ENCODE measurements at places on chromosomes 7 and 10.

DNA sequence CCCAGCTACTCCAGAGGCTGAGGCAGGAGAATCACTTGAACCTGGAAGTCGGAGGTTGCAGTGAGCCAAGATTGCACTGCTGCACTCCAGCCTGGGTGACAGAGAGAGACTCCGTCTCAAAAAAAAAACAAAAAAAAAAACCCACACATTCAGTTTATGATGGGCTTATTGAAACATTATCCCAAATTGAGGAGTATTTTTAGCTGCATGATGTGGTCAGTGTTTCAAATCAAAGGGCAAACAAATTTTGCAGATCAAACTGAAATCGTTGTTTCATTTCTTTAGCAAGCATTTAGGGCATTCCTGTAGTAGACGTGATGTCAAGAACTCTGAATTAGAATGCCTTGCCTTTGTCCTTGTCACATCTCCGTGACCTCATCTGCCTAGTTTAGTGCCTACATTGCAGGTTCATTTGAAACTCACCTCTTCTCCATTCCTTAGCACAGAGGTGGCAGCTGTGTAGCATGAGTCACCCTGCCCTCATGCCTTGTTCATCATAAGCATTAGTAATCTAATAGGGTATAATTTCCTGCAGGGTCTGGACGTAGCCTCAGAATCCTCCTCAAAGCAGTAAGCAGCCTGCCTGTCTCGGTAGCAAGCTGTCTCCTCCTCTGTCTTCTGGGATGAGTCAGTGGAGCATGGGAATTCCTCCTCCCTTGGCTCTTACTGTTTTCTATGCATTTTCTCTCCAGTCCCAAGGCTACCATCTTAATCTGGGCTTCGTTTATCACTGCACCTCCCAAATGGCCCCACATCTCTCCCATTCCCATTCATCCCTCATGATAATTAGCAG lies 73.8 kb downstream of the CUL1 start:
- peak; percentile 36 for DNase-seq

GRCh38 chr10:104574838-104575237 lies 66.3 kb upstream of the SORCS3 start:
- no peak for DNase-seq

DNA sequence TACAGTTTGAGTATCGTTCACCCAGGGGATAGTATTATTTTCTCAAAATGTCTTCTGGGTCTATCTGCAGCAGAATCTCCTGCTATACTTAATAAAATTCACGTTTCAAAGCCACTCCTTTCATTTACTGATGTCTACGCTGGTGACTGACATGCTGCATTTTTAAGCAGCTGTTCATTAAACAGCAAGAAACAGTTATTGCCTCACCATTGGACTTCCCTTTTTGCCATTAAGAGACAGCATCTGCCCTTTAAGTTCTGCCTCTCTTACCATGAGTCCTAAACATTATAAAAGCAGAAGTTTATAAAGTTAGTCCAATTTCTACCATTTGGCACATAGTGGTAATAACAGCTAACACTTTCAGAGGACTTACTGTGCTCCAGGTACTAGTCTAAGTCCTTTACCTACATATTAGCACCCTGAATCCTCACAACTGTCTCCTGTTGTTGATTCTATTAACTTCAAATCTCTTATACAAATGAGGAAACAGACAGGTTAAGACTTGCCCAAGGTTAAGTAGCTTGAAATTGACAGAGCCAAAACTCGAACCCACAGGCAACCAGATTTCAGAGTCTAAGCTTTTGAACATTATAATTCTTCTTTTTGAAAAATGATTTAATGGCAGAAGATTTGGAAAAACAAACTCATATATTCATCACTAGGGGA lies 169.5 kb downstream of the SNX13 start:
- DNase-seq: no peak

DNA sequence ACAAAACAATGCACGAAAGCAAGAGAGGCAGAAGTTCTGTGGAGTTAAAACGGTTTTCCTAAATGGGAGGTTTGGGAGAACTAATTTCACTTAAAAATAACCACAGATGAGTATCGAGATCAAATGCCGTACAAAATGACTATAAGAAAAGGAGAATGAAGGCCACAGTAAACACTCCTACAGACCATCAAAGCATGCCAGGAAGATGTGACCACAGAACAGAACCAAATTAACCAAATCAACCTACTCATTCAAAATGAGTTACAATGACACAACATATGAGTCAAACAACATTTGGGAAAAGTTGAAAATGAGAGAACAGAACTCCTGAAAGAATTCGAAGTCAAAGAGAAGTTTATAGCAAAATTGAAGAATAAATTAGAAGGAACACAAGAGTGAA lies 24.3 kb upstream of the DOCK1 start:
- DNase-seq: no peak

DNA sequence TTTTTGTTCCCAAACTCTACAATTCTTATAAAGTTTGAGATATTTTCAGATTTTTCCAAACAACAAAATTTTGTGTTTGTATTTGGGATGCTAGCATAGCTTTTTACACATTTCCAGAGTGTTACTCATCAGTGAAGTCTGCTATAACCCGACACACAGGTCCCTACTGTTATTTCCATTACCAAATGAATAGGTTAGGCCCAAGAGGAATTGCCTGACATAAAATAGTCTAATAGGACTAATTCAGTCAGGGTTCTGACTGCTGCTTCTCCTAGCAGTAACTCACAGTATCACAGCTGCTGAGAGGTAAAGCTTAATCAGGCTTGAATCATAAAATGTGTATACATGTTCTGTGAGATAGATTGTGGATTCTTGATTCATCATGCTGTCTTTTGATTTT lies 49.1 kb upstream of the STRIP2 start:
- no peak for DNase-seq

GRCh38 chr10:29713450-29713849 lies 78.7 kb upstream of the SVIL start:
- DNase-seq: no peak

GRCh38 chr7:157404845-157405481 lies 68.2 kb downstream of the DNAJB6 start:
- no peak for DNase-seq

GRCh38 chr7:82129091-82129490 lies 314.5 kb downstream of the CACNA2D1 start:
- no peak for DNase-seq

DNA sequence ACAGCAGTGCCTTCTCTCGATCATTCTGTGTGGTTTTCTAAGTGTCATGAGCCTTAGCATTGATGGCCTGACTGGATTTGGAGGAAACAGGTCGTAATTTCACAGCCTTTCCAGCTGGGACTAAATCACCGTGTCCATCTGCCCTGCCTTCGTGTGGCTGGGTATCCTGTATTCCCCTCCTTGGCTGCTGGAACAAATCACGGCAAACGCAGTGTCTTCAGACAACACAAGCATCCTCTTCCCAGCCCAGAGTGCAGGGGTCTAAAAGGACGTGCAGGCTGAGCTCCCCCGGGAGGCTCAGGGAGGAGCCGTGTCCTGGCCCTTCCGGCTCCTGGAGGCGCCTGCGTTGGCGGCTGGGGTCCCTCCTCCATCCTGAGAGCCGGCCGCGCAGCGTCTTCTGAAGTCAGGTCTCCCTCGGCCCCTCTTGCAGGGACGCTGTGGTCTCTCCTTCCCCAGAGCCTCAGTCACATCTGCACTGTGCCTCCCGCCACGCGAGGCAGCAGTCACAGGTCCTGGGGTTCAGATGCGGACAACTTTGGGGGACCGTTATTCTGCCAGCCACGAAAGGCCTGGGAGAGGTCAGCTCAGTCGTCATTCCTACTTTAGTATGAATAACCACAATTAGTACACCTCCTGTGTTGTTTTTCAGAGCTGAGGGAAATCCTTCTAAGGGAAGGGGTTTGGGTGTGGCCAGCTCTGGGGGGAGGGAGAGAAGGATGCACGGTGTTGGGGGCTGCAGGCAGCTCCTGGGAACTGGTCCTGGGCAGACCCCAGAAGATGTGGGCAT lies 41.1 kb downstream of the FAM20C start:
- no peak for DNase-seq

- no peak for DNase-seq
Measured at GRCh38 chr10:115063701-115064658, 29.2 kb upstream of the ATRNL1 start.

GRCh38 chr10:71040846-71041605 lies 152.7 kb upstream of the PCBD1 start:
- no peak for DNase-seq

DNA sequence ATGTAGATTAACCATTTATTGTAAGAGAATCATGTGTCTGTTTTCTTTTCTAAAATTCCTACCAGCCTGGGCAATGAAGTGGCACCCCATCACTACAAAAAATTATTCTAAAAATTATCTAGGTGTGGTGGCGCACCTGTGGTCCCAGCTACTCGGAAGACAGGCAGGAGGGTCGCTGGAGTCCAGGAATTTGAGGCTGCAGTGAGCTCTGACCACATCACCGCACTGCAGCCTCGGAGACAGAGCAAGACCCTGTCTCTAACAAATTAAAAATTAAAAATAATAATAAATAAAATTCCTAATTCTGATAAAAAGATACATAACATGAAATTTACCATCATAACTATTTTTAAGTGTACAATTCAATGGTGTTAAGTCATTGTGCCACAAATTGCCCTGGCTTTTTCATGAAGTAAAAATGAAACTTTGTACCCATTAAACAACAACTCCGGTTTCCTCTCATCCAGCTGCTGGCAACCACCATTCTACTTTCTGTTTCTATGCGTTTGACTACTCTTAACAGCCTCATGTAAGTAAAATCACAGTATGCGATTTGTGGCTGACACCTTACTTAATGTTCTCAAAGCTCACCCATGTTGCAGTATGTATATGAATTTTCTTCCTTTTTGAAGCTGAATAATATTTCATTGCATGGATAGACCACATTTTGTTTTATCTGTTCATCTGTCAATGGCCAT lies 20.6 kb upstream of the USP6NL start:
- no peak for DNase-seq

DNA sequence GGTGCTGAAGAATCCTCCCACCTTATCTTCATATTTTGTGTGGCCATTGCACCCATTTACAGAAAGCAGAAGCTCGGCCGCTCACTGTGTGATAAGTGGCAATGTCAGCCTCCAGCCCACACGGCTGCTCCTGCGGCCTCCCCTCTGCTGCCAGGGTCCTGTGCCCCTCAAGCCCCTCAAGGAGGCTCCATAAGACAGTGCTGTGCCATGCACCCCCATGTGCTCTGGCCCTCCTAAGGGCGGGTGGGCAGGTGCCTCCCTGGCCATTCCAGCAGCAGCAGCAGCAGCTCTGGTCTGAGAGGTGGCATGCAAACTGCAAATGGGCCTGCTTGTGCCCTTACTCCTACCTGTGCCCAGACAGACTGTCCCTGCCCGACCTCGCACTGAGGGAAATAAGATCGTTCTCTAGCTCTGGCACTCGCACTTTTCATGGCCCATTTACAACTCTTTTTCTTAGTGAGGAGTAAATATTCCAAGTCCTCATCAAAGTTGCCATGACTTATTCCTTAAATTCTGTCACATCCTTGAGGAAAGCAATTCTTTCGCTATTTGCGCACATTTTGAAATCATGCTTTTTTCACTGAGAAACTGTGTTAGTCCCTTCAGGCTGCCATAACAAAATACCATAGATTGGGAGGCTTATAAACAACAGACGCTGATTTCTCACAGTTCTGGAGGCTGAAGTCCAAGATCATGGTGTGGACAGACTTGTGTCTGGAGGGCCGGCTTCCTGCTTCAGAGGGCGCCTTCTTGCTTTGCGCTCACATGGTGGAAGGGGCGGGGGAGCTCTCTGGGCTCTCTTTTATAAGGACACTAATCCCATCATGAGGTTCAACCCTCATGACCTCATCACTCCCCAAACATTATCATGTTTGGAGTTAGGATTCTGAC lies 187.8 kb downstream of the COBL start:
- DNase-seq: no peak

- no peak for DNase-seq
Measured at GRCh38 chr7:36203071-36203790, 50.2 kb downstream of the EEPD1 start.

DNA sequence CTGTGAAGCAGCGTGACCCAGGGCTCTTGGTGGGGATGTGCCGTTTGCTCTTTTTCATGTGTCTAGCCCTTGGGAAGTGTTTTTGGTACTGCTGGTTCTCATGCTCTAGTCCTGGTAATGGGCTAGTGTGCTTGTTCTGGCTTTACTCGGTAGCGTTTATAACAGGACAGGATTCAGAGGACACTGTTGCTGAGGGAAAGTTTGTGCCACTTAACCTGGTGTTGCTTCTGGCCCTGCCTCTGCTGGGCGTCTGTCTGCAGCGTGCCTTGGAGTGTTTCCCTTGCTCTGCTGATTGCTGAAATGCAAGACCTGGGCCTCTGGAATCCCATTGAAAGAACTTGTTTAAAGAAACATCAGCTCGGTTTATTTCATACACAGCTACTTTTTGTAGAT lies 35.0 kb downstream of the INPP5A start:
- DNase-seq: no peak

- DNase-seq: no peak
Measured at GRCh38 chr7:87831097-87831496, 45.1 kb downstream of the SLC25A40 start.

GRCh38 chr10:62581351-62581750 lies 207.2 kb downstream of the ZNF365 start:
- no peak for DNase-seq

- no peak for DNase-seq
Measured at GRCh38 chr10:84084342-84084741, 55.0 kb upstream of the GHITM start.

- no peak for DNase-seq
Measured at GRCh38 chr7:112752576-112752975, 37.6 kb downstream of the TMEM168 start.

DNA sequence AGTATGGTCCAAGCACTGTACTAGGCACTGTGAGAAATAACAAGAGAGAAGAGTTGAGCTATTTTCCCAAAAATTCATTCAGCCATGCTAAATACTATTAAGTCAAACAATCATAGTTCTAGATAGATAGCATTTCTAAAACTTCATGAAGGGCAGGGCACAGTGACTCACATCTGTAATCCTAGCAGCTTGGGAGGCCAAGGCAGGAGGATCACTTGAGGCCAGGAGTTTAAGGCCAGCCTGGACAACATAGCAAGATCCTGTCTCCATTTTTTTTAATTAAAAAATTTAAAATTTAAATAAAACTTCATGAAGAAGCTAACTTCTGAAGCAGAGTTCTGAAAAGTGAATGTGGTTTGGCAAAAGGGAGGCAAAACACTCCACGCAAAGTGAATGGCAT lies 29.9 kb downstream of the USP54 start:
- no peak for DNase-seq

Measured in activated T-cell treated with anti-CD3 and anti-CD28 coated beads for 4 hours (primary cell).